Bone marrow (tissue), 2 donors: ENCODE measurements at places on chromosomes 6 and 20.

DNA sequence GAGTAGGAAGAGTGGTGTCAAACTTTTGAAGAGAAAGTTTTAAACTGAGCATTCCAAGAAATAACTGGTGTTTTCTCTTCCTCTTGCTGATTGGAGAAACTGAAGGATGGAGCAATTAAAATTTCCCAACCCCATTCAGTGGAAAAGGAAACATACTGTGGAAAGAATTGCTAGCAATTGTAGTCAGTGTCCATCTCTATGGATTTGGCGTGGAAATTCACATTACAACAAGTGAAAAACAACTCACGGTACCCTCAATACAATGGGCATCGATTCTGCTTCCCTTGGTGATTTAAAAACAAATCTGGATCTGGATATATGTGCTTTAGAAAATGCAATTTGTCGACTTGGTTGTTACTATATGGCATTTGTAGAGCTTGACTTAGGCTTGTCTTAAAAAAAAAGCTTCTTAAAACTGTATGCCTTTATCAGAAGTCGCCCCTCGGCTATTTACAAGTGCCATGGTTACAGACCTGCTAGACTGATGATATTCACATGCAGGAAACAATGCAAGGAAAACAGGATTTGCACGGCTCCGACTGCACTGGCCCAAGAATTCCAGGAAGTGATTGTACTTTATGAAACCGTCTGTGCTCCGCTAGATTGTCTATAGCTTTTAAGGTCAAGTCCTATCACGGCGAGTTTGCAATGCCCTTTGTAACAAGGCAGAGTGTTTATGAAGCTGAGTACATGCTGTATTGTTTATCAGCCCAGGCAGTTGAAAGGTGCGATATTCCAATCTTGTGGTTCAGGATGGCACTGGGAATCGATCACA lies 131.7 kb upstream of the PHACTR1 start:
- no peak for DNase-seq

- no peak for DNase-seq
Observed at GRCh38 chr6:163095401-163095800, 319.1 kb upstream of the QKI start.

- peak; percentile 33 for DNase-seq
Observed at GRCh38 chr6:157607317-157608109, 215.5 kb upstream of the SNX9 start.

DNA sequence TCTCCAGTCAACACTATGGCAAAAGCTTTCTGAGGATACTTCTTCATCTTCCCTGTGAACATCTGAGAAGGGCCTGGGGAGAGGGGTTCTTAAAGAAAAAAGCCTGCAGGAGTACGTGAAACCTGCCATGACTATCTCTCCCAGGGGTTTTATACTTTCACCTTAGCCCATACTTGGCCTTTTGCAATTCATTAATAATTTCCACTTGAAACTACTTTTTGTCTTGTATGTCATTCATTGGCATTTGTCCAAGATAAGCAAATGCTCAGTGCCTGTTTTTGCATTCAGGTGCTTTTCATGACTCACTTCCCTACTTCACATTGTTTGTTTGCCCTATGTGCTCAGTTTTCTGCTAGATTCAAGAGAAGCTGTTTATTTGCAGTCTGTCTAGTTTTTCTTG lies 580.3 kb upstream of the GJE1 start:
- no peak for DNase-seq

- DNase-seq: no peak
Observed at GRCh38 chr6:168189200-168190013, 110.4 kb upstream of the FRMD1 start.

GRCh38 chr6:112475083-112475482 lies 128.0 kb downstream of the RFPL4B start:
- DNase-seq: no peak

GRCh38 chr6:27866357-27867050 lies 45.7 kb downstream of the OR2B2 start:
- peak; percentile 73 for DNase-seq

GRCh38 chr6:13304580-13305260 lies 23.6 kb downstream of the TBC1D7 start:
- DNase-seq: no peak

DNA sequence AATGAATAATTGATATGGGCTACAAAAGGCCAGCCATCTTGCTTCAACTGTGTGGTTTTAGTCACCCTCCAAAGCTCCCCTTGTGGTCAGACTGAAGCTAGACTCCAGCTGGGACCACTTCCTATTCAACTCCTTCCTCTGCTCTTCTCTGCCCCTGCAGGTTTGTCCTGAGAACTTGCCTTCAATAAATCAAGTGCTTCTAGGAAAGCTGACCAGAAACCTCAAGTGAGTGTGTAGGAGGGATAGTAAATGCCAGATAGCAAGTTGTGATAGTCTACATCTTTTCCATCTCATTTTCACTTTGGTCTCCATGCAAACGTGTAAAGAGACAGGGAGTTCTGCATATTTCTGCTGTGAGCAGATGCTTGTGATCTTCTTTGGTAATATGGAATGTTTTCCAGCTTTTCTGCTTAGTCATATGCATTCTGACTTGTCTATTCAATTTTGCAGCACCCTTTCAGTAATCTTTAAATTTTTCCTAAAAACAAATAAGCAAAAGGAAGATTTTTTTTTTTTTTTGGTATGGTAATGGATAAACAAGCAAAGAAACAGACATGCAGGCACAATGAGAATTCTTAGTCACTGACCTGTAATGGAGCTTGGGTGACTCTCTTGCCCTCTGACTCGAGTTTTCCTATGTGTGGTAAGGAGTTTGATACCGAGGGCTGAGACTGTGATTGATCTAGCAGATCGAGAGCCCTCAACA lies 201.3 kb upstream of the BTBD3 start:
- no peak for DNase-seq

- no peak for DNase-seq
Observed at GRCh38 chr6:163309491-163310026, 105.0 kb upstream of the QKI start.

GRCh38 chr6:47428288-47428687 lies 49.3 kb upstream of the CD2AP start:
- no peak for DNase-seq

DNA sequence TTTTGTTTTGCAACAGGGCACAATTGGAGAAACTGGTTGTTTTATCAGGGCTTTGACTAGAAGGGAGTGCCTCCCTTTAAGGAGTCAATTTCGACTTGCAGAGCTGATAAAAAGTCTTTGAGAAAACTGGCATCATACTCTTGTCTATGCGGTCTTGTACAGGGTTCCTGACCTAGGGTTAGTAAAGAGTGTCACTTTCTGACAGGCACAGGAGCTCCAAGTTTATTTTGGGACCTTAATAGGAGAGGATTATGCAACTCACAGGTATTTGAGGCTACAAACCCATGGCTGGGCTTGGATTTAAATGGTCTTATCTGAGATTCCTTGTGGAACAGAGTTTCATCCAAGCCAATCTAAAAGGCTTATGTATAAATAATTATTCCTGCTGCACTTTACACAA lies 365.4 kb downstream of the HTR1B start:
- no peak for DNase-seq

- DNase-seq: no peak
Observed at GRCh38 chr20:17969278-17969883, 563 bp downstream of the MGME1 start.
